Activated CD8-positive, alpha-beta T cell treated with anti-CD3 and anti-CD28 coated beads for 36 hours (primary cell): ENCODE measurements at places on chromosomes 7 and 10. TPM values are rescaled to one million over a fixed set of nuclear protein-coding genes. Genes with fewer than 3 reads are reported as not detected.

Gene TEX36
- total RNA-seq = not detected

Gene RTKN2
- total RNA-seq = 1.1 TPM

DNA sequence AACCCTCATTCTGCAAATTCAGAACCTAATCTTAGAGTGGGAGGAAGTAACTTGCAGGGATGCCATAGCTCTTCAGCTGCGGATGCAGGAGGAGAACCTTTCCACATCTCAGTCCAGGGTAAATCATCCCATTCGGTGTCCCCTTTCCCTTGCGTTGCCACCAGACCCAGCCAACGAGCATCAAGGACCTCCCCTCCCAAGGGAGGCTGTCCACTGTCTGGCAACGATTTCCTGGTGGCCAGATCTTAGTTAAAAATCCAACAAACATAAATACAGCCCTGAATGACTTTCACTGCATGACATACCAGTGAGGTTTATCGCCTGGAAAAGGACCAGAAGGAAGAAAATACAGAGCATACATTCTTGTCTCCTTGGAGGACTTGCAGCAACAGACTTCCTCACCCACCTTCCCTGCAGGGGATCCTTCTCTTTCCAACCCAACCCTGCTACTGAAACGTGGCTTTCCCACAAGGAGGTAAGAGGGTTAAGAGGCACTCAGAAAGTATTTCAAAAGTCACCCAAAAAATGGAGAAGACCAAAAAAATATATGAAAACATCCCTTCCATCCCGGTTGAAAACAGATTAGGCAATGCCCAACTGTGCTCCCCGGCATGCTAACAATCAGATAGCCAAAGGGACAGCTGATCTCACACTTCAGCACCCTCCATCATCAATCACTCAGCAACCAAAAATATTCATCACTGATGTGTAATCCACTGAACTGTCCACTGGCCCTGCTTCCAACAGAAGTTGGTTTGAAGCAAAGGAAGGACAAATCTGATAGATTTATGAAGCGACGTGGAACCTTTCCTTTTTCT is 206.6 kb downstream of the TNS3 start:
- DNase-seq = no peak

DNA sequence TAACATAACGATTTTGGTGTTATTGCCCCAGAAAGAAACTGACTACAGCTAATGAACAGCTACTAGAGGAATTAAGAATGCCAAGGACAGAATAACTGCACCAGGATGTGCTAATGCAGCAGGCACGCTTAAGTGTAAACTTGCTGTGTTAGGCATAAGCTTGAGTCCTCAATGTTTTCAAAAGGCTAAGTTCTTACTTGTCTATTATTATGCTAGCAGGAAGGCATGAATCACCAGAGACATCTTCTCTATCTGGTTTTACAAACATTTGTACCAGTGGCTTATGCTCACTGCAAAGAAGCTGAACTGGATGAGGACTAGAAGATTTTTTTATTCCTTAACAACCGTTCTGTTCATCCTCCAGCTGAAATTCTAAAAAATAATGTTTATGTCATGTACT is 1035.3 kb downstream of the NRG3 start:
- no peak for DNase-seq

GRCh38 chr7:50565977-50566376 is 772 bp upstream of the DDC start:
- no peak for DNase-seq
